Stimulated activated CD4-positive, alpha-beta T cell treated with anti-CD3 and anti-CD28 coated beads, Interleukin-2, amount 100 ng/mL, for 24 hours (primary cell): ENCODE measurements at places on chromosomes 16 and 17.

GRCh38 chr17:79132271-79133064 is 57.8 kb downstream of the ENGASE start:
- no peak for DNase-seq

GRCh38 chr16:81997738-81998137 is 13.5 kb downstream of the SDR42E1 start:
- no peak for DNase-seq

DNA sequence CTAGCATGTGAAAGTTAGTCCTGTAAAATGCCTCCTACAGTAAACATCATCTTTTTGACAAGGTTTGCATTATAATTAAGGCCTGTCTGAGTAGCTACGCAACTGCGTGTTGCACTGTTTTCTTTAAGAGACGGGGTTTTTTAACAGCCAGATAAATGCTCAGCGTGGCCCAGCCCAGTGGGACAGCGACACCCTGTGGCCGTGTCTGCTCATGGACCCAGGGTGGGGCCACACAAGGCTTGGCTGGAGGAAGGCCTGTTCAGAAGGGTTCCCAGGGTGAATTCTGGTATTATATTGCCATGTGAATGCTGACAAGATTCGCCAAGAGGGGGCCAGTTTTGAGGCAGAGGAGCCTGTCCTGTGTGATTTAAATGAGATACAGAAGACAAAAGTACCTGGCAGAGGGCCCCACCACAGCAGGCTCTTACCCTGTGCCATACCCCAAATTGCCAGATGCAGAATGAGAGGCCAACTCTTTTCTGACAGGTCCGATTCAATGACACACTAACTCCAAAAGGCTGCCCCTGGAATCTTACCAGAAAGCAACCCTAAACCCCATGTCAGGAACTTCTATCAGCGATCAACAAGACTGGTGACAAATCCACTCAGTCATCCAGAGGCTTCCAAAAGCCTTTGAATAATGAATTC is 65.9 kb upstream of the IRX6 start:
- peak; percentile 37 for DNase-seq

- DNase-seq: no peak
Observed at GRCh38 chr17:34169496-34169895, 85.6 kb upstream of the CCL2 start.

DNA sequence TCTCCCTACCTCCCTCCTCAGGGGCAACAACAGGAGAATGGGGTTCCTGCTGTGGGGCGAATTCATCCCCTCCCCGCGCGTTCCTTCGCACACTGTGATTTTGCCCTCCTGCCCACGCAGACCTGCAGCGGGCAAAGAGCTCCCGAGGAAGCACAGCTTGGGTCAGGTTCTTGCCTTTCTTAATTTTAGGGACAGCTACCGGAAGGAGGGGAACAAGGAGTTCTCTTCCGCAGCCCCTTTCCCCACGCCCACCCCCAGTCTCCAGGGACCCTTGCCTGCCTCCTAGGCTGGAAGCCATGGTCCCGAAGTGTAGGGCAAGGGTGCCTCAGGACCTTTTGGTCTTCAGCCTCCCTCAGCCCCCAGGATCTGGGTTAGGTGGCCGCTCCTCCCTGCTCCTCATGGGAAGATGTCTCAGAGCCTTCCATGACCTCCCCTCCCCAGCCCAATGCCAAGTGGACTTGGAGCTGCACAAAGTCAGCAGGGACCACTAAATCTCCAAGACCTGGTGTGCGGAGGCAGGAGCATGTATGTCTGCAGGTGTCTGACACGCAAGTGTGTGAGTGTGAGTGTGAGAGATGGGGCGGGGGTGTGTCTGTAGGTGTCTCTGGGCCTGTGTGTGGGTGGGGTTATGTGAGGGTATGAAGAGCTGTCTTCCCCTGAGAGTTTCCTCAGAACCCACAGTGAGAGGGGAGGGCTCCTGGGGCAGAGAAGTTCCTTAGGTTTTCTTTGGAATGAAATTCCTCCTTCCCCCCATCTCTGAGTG is 5.9 kb upstream of the LASP1NB start:
- DNase-seq: no peak

DNA sequence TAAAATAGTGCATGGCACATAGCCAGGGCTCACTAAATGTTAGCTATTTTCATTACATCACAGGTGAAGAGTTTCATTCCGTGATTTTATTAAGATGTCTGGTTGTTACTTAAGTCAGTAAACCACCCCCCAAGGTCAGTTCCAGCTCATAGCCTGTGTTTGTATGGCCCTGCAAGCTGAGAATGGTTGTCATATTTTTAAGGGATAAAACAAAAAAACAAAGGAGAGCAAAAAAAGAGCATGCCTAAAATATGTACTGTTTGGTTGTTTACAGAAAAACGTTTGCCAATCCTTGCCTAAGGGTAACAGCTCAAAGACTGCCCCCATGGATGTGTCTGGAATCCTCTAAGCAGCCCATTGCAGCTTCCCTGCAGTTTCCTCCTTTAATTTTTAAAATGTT is 329.6 kb downstream of the CA10 start:
- DNase-seq: no peak

DNA sequence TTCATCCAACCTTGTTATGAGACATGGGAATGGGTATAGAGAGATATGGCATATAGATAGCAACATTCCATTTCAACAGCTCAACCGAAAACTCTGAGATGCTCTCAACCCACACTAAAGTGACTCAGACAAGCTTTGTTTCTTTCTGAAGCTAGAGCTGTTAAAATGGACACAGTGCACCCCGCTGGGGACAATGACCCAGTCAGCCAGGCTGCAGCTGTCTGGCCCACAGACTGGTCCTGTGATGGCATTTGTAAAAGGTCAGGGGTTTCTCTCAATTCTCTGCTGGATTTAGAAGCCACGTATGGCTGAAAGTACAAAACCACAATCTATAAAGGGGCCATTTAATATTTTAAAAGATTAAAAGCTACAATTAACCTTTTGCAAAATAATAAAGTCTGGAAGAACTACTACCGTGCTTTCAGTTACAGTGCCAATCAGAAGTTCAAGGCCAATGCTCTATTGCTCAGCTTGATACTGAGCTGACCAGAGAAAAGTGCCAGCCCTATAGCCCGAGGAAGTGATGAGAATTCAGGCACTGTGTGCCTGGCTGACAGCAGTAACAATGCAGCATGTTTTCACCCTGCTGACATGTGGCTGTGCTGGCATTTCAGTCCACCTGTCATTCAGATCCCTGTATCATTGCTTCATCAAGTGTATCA is 60.2 kb downstream of the TEX2 start:
- no peak for DNase-seq

GRCh38 chr17:2691069-2691871 is 20.3 kb downstream of the CLUH start:
- no peak for DNase-seq

GRCh38 chr16:4328046-4328781 is 12.3 kb downstream of the GLIS2 start:
- peak; percentile 64 for DNase-seq

GRCh38 chr17:7431231-7431630 is 2.6 kb downstream of the SPEM3 start:
- DNase-seq: no peak

DNA sequence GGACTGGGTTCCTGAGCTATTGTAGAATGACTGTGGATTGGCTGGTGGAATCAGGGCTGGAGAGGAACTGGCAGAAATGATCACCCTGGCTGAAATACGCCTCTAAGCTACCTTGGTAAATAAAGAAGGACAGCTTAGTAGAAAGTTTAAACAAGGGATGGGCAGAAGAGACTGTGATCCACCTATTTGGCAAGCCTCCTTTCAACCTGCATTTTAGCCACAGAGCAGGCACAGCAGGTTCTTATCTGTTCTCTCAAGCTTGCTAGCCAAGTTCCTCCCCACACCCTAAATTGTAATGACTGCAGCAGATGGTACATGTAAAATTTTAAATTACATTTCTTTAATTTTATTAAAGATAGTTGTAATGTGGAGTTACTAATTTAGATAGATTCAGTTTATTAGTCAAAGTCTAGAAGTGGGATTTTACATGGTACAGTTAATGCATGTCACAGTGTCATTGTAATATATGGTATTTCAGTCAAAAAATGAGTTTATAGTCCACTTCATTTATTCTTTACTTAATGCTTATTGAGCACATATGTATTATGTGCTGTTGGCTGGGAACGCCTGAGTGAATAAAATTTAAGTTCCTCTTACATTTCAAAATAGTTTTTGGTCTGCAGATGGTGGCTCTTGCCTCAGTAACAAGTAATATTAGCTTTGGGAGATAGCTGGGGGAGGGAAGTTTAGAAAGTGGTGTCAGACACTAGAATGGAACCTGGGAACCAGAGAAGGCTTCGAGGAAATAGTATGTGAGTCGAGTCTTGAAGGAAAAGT is 11.2 kb downstream of the EPN2 start:
- DNase-seq: no peak

DNA sequence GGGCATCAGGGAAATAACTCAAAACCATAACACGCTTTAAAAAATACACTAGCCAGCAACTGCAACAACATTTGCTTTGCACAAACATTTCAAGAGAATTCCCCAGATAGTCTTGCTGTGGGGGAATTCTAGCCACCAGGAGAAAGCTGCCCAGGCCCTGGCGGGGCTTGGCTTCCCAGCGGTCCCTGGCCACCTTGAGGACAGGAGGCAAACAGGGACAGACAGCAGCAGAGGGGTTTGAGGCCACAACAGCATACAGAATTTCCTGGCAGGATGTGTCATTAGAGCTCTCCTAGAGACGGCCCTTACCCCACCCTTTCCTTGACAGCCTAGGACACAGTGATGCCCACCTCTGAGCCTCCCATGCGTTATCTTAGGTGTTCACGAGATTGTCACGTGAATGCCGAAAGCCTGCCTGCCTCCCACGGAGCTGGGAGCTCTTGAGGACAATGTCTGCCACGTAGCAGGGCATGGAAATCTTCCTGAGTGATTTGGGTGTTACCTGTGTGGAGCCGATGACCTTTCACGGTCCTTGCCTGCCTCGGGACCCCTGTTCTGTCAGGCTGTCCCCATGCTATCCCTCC is 114.3 kb downstream of the RBFOX3 start:
- DNase-seq: no peak

DNA sequence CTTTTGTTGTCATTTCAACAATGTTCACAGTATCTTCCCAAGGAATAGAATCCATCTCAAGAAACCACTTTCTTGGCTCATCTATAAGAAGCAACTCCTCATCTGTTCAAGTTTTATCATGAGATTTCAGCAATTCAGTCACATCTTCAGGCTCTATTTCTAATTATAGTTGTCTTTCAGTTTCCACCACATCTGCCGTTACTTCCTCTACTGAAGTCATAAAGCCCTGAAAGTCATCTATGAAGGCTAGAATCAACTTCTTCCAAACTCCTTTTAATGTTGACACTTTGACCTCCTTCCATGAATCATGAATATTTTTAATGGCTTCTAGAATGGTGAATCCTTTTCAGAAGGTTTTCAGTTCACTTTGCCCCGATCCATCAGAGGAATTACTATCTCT is 102.1 kb downstream of the CDH13 start:
- DNase-seq: no peak

DNA sequence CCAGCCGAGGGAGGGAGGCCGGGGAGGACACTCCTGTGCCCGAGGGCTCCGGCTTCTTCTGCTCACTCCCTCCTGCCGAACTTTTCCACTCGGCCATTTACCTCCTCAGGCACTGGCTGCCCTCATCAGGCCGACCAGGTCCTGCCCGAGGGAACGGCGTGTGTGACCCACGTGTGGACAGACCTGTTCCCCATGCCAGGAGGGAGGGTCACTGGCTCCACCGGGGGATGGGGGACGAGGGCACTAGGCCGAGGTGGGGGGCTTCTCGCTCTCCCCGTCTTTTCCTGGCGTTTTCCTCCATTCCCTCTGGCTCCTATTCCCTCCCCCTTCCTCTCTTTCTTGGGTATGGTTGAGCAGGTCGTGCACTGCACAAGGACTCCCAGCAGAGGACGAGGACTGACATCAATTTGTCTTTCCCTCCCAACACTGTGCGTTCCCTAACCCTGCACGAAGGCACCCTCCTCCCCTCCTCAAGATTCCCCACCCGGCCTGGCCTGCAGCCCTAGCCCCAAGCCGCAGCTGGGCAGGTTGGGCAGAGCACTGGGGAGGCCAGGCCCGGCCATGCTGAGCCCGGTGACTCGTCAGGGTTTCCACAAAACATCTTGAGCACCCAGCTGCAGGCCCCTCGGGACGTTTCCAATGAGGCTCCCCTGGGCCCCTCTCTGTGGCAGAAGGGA is 3.2 kb upstream of the IL17C start:
- DNase-seq: no peak

DNA sequence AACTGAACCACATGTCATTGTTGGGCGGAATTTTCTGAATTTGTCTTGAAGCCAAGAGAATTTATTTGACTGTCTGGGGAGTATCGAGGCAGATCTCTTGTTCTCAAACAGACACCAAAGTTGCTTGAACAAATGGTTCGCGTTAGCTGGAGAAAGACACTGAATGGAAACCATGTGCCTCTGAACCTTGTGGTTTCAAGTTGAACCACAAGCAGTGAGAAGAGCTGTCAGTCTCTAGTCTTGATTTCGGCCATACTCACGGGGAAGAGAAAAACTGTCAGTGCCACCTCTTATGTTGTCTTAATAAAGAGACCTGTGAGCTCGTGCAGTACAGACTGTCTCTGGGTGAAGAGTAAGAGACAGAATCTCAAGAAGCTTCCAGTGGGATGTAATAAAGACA is 886.5 kb upstream of the SOX9 start:
- no peak for DNase-seq

DNA sequence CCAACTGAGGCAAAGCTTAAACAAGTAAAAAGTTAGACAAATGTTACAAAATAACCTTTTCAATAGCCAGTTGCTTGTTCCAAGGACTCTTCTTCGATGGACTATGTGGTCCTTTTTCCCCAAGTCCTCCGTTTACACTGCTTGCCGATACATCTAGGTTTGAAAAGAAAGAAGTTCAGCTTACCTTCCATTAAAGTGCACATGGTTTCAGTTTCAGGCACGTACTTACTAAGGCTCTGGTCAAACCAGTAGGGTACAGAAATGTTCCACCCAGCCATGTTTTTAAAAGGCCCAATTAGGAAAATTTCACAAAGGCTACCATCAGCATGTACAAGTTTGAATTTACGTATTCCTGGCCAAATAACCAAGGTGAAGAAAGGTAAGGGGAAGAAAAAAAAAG is 2.1 kb downstream of the SRSF2 start:
- DNase-seq: no peak

DNA sequence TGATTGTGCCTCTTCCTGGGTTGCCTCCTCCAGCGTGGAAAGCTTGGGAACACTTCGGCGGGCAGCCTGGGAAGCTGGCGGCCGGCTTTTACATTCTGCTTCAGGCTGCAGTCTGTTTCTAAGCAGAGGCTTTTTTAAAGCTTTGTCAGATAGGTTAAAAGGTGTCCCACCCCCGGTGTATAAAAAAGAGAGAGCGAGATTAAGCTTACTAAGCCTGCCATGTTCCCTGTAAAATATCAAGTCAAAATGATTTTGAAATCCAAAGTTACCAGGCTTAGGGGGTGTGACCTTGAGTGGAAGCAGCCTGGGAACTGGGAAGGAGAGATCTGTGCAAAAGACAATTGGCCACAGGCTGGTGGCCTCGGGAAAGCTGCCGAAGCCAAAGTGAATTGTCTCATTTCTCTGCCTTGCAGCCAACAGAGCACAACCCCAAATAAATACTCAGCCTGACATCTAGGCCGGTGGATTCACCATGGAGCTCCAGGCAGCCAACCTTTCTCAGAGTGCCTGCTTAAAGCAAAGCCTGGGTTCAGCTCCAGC is 254.5 kb downstream of the FTO start:
- no peak for DNase-seq
